A549 treated with RU486 at 1 μM for 4 hours (cell line): ENCODE measurements at places on chromosomes 3 and 15. TPM values are rescaled to one million over a fixed set of nuclear protein-coding genes. Genes with fewer than 3 reads are reported as not detected.

Gene RARB
- 4.6 to 12.4 TPM (median 9.1 TPM) in 5 replicates for total RNA-seq

Gene POPDC2
- total RNA-seq, result 0.11 to 1.3 TPM (median 0.24 TPM) in 5 replicates

Gene TMEM266
- 0.12 TPM in 2 of 5 replicates, not detected in the others for total RNA-seq

Gene P2RY1
- 0.31 to 0.49 TPM (median 0.35 TPM) in 5 replicates for total RNA-seq

Gene RLBP1
- total RNA-seq, result not detected in 5 replicates

Gene EIF5A2
- 9.7 to 15.9 TPM (median 15.1 TPM) in 5 replicates for total RNA-seq

Gene ASB14
- total RNA-seq, result not detected in 5 replicates

Gene SH3GL3
- total RNA-seq, result 0.46 to 0.96 TPM (median 0.57 TPM) in 5 replicates

Gene CPOX
- 14.8 to 24.5 TPM (median 22.8 TPM) in 5 replicates for total RNA-seq
